Stimulated activated CD8-positive, alpha-beta memory T cell treated with anti-CD3 and anti-CD28 coated beads, Interleukin-15, amount 100 ng/mL, for 1 hour (primary cell): ENCODE measurements at places on chromosomes 1 and 21.

- DNase-seq, result no peak
Measured at GRCh38 chr1:116558571-116558970, 12.3 kb downstream of the CD58 start.

- DNase-seq, result no peak
Measured at GRCh38 chr1:21035794-21036193, 140.9 kb downstream of the EIF4G3 start.

DNA sequence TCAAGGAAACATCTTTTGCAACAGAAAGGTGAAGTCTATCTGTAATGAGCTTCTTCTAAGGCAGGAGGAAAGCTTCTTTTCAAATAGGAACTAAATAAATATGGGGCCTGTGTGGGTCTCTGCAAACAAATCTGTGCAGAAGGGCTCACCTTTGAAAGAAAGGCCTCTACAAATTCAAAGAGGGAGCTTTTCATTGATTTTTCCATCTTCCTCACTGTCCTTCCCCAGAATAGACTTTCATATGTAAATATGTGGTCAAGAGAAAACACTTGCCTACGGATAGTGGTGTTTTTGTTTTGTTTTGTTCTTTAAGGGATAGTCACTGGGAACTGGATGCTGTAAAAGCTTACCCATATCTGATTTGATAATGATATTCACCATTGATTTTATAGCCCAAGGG is 223.4 kb downstream of the DSCAM start:
- DNase-seq, result no peak

GRCh38 chr1:208820580-208821212 is 576.5 kb upstream of the PLXNA2 start:
- DNase-seq, result no peak

DNA sequence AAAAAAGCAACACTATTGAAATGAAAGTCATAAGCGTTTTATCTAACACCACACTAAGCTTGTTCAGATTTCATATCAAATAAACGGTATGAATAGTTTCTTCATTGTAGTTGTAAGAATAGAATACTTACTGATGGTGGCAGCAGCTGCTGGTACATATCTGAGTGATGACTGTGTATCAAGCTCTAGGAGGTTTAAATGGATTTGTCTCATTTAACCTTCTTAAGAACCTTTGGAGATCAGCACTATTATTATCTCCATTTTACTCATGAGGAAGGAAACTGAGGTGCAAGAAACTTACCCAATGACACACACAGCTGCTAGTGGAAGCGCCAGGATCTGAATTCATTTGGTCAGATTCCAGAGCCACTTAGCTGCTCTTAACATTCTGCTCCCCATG is 104.0 kb downstream of the EIF4G3 start:
- DNase-seq, result no peak

DNA sequence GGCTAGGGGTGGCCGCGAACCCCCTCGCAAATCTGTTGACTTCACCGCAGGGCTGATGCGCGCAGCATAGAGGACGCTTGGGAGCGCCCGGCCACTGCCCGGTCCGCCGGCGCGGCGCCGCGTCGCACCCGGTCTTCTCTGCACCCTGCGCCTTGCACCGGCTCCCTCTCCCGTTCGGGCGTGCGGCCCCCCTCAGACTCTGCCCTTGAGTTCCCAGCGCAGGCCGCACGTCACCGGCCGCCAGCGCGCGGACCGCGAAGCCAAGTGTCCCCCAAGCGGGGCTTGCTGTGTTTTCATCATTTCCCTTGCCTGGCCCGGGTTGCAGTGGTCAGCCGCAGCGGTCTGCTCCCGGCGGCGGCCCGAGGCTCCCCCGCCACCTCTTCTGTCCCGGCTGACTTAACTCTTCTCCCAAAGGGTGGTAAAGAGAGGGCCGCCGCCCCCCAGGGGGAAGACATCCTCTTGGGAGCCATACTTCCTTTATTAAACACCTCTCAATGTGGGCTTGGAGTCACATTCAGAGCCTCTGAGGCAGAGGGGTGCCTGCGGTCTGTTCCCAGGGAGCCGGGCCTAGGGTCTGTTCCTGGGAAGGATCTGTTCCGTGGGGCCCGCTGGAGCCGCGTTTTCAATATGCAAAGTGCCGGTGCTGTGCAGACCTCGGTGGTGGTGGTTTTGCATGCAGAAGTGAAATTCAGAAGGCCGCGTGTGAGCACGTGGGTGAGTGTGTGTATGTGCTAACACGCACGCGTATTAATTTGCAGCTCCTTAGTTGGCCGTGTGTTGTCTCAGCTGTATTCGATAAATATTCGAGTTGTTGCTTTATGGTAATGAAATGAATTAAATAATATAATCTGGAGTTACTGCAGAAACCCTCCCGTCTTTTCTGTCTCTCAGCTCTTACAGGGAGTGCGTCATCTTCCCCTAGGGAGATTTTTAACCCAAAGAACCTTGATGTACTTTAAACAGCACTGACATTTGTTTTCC is 17.6 kb downstream of the PBX1 start:
- no peak for DNase-seq

DNA sequence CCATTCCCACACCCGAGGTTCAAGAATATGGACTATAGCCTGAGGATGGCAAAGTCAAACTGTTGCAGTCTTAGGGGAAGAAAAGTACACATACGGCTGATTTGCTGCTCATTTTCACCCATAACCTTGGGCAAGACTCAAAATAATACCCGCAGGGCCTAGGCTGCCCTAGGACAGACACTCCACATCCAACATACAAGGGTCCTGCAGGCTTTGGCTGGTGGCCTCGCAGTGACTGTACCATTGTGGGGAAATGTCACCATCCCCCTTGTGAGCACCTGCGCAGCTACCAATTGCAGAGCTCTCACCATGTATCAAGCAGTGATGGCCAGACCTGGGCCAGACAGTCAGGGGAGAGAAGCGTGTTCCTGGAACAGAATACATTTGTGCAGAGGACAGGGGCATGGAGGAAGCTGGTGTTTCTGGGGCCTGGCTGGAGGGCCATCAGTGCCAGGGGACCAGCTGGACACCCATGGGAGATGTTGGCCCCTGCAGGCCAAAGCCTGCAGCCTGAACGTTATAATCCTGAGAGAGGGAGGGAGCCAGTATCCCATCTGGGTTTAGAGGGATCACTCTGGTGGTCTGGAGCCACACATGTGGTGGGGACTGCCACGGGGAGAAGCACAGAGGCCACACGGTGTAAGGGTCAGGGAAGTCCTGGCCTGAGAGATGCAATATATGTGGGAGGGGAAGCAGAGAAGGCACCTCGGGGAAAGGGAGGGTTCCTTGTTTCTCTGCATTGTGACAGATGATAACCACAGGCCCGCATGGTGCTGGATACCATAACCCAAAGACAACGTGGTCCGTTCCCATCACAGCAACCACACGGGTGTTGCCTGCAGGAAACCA is 101.2 kb downstream of the GLIS1 start:
- no peak for DNase-seq

- no peak for DNase-seq
Measured at GRCh38 chr1:46547481-46548383, 3.7 kb downstream of the KNCN start.

GRCh38 chr1:53629101-53629691 is 109.8 kb downstream of the GLIS1 start:
- no peak for DNase-seq

- DNase-seq, result peak; percentile 79
Measured at GRCh38 chr1:21270086-21270689, 20.1 kb downstream of the ECE1 start.

DNA sequence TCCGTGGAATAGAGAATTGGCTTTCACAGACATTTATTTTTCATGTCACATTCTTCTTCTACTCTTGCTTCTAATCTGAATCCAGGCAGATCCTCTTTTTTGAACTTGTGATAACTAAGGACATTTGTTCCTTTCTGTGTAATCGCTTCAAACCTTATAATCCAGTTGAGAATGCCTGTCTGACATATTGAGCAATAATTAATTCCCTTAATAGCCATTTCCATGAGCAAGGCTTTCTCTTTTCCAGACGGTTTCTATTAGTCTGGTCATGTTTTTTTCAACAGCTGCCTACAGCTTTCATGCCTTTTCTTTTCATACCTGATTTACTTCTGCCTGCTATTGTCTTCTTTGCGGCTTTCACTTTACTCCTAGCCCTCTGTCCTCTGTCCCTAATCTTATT is 163.4 kb downstream of the CYYR1 start:
- DNase-seq, result no peak

GRCh38 chr1:10101929-10102328 is 69.2 kb downstream of the UBE4B start:
- DNase-seq, result no peak

DNA sequence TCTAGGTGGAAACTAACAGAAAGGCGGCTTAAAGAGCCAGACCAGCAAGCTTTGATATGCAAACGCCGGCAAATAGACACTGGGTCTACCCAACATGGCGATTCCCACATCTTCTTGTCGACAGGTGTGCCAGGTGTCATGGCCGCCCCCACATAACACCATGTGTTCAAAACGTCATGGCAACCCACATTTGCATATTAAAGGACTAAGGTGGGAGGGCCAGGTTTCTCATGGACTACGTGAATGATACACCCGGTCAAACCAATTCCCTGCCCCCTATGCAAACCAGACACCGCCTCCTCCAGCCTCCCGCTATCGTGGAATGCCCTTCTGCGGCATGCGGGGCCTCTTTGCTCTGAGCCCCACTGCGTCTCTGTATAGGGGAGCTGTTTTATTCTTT is 41.3 kb downstream of the ICOSLG start:
- DNase-seq, result no peak

DNA sequence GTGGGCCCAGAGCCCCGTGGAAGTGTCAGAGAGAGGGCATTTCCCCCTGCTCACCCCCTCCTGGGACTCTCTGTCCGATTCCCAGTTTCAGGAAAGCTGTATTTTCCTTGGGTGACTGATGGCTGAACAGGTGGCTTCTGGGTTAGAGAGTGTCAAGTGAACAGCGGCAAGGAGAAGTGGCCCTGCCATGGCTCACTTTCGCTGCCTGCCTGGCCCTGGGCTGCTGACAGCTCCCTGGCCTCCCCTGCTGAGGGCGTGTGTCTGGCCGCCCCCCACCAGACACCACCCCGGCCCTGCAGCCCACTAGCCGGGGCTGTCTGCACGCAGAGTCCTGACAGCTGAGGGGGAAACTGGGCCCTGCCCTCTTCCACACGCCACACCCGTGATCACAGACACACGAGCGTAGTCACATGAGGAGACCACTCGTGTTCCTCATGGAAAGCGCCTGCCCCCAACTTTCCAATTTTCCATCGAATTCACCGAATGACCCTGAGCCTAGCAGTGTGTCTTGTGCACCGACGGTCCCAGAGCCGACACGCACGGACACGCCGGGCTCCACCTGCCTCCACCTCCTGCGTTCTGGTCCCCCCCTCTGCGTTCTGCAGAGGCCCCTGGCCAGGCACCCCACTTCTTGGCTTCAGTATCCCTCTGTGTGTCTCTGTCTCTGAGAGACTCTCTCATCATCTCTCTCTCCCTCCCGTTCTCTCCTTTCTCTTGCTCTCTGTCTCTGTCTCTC is 60.6 kb upstream of the CASZ1 start:
- no peak for DNase-seq

DNA sequence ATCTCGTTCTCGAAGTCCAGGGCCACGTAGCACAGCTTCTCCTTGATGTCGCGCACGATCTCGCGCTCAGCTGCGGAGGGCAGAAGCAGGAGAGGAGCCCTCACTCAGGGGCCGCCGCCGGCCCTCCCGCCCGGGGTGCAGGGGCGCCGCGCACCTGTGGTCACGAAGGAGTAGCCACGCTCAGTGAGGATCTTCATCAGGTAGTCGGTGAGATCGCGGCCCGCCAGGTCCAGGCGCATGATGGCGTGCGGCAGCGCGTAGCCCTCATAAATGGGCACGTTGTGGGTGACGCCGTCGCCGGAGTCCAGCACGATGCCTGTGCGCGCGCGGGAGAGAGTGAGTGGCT is 1.8 kb downstream of the ACTA1 start:
- no peak for DNase-seq

DNA sequence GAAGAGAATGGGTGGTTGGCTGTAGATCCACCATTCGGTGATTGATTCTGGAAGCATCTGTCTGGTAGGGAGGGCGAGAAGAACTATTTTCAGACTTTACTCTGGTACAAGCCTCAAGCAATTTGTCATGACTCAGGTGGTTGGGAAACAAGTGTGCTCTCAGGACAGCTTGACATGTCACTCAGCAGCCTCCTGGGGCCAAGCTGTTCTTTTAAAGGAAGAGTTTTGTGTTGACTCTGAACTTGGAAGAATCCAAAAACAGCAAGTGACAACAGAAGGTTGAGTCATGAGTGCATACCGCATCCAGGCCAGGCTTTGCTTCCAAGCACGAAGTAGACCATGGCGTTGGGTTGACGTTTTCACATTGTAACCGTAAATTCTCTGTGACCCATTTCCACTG is 65.9 kb downstream of the CLIC6 start:
- DNase-seq, result no peak

- DNase-seq, result no peak
Measured at GRCh38 chr1:186802388-186802787, 26.4 kb upstream of the PLA2G4A start.

DNA sequence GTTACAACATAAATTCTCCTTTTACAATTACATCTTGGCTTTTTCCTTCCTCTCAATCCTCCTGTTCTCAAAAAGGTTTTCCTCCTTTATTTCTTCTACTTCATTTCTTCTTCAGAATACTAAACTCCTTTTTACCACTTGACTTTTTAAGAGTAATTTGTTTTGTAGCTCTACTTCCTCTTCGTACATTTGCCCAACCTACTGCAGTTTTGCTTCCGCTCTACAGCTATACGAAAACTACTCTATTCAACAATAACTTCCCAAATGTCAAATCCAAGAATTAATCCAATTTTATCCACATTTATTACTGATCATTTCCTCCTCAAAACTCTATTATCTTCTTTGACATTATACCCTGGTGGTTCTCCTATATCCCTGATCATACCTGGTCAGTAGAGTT is 3.4 kb downstream of the GDAP2 start:
- no peak for DNase-seq

GRCh38 chr1:26603856-26604255 is 74.3 kb downstream of the RPS6KA1 start:
- DNase-seq, result no peak

DNA sequence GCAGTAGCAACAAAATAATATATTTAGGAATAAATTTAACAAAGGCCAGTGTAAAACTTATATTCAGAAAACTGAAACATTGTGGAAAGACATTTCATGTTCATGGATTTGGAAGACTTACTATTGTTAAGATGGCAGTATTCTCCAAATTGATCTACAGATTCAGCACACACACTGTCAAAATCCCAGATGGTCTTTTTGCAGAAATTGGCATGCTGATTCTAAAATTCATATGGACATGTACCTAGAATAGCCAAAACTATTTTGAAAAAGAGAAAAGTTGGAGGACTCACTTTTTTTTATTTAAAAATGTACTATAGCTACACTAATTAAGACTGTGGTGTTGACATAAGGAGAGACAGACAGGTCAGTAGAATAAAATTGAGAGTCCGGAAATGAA is 32.0 kb upstream of the SH3D21 start:
- no peak for DNase-seq

DNA sequence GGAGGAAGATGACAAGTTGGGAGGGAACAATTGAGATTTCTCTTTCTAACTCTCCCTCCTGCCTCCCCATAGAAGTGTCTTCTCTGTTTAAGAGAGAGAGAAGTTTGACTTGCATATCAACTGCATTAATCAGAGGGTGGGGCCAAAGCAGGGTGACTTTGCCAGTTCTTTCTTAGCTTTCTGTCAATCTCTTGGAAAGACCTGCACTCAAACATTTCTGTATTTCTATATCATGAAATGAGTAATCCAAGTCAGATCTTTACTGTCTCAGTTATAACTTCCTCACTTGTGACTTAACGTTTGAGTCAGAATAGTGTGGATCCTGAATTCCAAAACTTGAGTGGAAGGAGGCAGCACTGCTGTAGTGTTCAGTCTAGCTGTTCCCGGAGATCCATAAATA is 180.8 kb upstream of the KCNK2 start:
- DNase-seq, result no peak

GRCh38 chr1:20087668-20088067 is 17.7 kb downstream of the PLA2G5 start:
- no peak for DNase-seq
